MG63 (cell line): ENCODE measurements at places on chromosomes 3 and 15.
A peak's percentile ranks its signal among the peaks of the same experiment; 100 is the strongest.

DNA sequence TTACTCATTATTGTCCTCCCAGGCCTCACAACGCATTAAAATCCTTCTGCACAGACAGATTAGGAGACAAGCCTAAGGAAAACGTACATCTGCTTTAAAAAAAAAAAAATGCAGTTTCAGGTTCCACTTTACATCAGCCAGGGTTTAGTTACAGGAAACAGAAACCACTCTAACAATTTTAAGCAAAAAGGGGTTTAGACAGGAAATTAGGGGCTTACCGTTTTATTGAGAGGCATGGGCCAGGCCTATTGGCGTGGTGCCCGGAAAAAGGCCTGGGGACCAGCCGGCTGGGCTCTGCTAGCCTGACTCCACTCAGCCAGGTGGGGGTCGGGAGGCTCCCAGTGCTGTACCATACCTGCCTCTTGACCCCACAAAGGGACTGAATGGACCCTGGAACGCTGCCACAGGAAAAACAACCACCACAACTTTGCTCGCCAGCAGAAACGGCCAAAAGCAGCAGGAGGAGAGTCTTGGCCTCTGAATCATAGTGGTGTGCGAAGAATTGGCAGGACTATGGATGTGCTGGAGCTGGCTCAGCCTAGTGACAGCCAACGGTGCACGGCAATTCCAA lies 124.3 kb downstream of the CHSY1 start:
- DNase-seq = peak; percentile 99

DNA sequence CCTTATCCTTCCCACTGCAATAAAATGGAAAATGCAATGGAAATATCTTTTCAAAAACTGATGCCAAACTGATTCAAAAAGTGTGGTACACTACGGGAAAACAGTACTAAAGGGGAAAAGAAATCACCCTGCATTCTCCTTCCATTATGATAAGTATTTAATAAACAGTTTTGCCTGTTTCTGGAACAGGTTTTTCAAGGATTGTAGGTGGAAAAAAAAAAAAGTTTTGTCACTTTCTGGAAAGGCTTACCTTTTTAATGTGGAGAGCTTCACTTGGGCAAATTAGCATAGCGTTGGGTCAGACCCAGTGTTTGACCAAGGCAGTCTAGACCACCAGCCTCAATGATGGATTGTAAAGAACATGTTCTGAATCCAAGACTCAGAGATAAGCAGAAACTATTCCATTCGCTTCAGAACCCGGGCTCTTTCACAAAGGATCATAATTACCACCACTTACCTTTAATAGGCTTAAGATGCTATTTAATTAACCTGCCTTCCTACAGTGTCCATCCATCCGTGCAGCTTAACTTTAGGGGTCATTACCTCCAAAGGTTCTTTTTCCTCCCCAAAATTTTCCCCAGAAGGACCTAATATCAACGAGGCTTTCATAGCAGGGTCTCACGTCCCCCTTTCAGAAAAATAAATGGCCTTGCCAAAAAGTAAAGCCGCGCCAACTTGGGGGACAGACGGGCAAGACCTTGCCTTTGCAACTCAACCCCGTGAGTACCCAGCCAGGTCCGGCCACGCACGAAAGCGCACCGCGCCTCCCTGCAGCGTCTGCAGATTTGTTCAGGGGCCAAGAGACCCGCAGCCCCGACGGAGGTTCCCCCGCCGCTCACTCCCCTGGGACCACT lies 1.0 kb downstream of the DCBLD2 start:
- DNase-seq = no peak

DNA sequence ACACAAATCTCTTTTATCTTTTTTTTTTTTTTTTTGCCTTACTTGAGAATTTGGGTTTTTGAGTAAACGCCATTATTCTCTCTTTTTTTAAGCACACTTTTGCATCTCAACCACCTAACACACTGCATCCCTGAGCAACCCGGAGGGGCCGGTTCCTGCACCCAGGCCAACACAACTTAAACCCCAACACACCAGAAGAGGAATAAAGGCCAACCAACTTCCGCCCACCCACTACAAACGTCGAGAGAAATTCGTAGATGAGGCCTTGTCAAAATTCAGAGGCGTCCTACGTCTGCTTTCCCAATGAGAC lies 389 bp upstream of the CCNB2 start:
- no peak for DNase-seq

DNA sequence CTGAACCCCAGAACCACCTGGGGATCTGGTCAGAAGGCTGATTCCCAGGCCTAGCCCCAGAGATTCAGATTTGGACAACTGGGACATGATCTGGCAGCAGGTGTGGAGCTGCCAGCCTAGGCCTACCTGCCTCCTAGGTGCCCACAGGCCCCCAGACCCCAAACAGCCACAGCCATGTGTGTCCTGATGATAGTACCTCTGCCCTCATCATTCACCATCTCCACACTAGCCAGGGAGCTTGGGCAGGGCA lies 34.7 kb downstream of the HMCES start:
- no peak for DNase-seq

DNA sequence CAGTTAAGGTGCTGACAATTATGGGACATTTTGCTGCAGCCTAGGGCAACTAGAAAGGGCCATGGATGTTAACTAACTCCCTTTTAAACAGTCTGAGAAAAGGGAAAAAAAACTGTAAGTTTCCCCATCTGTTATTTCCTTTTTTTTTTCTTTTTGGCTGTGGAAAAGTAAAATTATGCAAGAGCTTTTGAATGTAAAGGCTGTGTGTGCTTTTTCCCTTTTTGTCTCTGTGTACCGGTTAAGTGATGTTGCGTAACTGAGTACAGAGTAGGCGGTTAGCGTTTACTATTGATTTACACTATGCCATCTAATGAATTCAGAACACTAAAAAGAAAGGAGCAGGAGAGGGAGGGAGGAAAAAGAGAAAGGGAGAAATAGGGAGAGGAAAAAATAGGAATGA lies 403.6 kb downstream of the TIGIT start:
- no peak for DNase-seq

DNA sequence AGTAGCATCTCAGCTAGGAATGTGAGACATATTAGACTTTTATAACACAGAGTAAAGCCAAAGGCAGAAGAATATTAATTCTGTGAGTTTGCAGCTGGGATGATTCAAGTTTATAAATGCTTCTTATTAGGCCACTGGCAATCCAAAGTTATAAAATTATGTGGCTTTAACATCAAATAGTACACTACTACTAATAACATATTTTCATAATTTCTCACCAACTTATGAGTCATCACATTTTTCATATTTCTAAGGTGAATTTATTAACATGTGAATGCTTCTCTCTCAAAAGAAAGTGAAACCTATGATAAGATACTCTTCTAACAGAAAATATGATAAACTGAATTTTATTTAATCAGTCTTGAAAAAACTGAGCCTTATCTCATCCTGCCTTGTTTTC lies 1348.2 kb upstream of the ALCAM start:
- DNase-seq = no peak
